Mucosa of gallbladder (tissue), 1 donor: ENCODE measurements at places on chromosomes 16 and 17.

DNA sequence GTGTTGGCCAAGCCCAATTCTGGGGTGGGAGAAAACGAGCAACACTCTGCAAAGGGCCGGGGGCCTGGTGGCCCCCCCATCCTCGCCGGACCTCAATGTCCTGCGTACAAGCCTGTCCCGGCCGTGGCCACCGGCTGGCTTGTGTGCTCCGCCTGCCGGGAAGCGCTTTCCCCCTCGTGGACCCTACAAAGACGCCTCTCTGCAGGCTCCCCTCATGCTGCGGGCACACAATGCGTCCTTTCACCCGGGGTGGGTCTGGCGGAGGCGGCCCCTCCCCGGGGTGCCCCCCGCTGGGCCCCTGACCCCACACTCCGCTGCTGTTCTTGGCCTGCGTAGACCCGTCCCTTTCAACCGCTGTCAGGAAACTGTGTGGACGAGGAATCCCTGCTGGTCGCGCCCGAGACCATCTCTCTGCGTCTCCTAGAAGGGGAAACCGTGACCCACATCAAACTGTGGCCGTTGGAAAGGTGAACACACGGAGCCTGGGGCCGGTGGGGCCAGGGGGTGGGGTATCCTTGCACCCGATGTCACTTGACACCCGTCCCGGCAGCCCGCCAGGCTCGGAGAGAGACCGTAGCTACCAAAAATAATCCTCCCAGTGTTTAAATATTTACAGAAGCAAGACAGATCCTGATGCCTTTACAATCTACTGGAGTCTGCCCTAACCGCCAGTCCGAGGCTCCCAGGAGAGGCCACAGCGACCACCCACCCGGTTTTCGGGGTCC, 43.6 kb downstream of the TBC1D16 start:
- DNase-seq, result no peak

DNA sequence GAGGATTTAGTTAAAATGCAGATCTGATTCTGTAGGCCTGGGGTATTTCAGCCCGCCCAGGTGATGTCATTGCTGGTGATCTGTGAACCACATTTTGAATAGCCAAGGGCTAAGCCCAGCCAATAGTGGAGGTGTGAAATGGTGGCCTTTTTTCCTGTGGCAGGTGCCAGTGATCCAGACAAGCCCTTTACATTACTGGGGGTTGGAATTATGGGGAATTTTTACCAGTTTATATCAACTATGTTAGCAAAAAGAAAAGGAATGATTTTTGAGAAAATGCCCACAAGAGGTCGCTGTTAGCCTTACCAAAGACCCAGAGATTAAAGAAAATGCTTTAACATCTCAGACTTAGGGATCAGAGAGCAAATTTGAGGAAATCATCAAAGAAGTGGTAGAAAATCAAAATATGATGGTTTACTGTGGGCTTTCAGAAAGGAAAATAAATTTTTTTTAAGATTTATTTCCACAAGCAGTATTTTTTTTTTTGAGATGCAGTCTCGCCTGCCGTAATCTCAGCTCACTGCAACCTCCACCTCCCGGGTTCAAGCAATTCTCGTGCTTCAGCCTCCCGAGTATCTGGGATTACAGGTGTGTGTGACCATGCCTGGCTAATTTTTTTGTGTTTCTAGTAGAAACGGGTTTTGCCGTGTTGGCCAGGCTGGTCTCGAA, 3.9 kb downstream of the VPS35L start:
- no peak for DNase-seq

GRCh38 chr17:47808830-47809480, 12.6 kb downstream of the OSBPL7 start:
- DNase-seq, result no peak

DNA sequence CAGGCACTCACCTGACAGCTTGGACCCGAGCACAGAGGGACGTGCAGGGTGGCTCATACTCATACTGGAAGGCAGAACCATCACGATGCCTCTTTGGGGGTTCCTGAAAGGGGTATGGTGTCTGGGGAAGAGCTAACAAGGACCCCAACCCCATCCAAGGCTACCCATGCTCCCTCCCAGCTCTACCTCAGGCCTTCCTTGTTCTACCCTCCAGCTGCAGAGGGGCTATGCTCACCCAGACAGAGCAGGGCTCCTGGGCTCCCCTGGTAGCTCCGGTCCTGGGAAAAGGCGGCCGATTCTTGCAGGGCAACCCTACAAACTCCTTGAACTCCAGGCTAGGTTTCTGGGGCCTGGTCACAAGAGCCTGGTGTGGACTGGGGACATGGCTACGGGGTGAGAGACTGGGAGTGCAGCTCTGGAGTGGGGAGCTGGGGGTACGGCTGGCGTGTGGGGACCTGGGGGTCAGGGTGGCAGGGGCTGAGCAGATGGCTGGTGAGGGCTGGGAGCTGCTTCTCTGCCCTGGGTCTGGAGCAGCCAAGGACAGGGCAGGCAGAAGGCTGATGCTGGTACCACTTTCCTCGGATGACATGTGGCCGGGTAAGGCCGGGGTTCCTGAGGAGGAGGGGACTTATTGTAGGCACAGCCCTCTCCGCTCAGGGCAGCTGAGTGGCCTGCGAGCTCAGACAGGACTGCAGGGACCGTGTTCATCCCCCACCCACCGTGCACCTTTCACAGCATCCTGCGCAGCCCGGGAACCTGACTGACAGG, 2.1 kb downstream of the ACD start:
- DNase-seq, result no peak

GRCh38 chr17:9766970-9767369, 24.4 kb downstream of the DHRS7C start:
- DNase-seq, result no peak
